HTR-8/SVneo (cell line): ENCODE measurements at places on chromosomes 4 and X.

DNA sequence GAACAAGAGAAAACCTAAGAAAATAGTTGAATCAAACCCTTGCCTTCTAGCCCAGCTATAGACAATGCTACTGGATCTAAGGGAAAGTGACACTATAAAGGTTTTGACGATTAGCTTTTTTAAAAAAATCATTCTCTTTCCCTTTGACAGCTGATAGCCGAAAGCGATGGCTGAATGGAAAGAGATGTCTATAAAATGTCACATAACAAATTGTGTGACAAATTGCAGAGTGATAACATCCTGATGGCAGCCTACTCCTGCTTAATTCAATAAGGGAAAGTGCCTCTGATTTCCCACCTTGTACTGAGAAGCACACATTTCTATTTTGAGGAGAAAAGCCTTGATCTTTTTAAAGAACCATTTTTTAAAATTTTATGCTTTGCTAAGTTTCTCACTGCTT, 114.5 kb downstream of the SORBS2 start:
- DNase-seq = no peak

DNA sequence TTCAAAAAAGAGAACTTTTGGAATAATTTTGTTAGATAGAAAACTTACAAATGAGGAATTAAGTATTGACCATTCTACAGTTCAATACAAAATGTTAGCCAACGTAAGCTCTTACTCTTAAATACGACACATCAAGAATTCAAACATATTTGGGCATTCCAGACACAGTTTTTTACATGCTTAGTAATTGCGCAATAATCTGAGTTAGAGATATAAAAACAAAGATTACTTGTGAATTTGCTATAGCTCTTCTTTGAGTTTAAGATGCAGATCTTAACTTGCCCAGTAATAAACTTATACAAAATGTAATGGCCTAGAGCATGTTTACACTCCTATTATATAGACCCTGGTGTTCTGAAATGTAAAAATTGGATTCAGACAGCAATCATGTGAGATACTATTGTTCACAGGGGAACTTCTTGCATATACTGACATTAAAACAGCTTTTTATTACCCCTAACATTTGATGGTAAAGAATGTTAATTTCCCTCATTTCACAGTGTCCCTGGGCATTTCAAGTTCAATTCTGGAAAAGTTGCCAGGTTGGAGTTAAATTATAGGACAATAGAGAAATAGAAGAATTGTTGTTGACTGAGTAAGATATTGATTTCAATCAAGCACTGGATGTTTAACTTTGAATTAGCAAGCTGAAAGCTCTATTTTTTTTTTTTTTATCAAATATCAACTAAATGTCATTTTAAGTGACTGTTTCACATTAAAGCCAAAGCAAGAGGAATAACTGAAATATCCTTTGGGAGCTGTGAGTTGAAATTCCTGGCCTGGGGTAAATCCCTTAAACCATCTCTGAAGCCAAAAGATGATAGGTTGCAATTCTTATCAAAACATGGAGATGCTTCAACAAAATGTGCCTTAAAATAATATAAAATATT, 910 bp downstream of the HPGDS start:
- no peak for DNase-seq

DNA sequence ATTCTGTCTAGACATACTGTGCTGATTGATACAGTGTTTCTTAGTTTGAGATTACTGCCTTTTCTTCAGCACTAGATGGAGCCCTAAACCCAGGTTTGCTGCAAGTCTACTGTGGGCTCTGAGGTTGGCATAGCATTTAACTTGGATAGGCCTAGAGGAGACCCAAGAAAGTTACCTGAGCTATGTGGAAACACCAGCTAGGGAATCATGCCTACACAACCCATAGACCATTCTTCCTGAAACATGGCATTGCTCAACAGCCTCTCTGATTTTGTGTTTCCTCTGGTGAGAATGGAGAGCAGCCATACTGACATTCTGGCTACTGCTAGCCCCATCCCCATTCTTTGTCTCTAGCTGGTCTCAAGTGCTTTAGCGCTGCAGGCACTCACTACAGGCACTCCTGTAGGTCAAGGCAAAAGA, 287.7 kb upstream of the PCDH18 start:
- peak; percentile 27 for DNase-seq

- DNase-seq = no peak
Observed at GRCh38 chr4:107692202-107692601, 27.8 kb downstream of the PAPSS1 start.

- DNase-seq = peak; percentile 42
Observed at GRCh38 chr4:53688186-53688790, 97.0 kb upstream of the LNX1 start.

DNA sequence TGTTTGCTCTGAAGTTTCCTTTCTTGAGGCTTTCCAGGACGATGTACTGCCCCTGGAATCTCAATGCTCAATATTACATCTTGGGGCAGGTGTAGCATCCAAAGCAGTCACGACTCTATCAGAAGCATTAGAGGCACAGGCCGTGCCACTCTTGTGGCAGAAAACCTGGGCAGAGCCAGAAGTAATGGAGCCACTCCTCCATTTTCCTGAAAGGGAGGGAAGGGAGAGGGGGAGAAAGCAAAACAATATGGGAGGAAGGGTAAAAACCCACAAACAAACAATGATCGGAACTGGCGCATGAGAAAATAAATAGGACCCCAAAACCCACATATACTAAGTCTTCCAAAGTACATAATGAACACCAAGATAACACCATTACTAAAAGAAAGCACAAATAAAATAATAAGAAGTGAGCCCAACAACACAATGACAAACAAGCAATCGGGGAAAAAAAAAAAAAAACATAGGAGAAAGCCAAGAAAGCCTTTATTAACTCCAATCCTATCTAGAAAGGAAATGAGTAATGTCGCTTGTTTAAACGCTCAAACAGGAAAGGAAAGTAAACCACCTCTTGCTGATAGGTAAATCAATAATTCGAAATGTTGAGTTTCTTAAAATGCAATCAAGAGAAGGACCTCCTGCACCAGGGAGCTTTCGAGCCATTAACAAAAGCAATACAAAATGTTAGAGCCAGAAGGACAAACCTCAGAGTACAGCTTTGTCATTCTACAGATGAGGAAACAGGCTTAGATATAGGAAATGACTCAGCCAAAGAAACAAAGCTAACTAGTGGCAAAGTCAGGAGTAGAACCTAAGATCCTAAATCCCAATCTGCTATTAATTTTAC, 117.4 kb downstream of the ATRX start:
- DNase-seq = peak; percentile 3

DNA sequence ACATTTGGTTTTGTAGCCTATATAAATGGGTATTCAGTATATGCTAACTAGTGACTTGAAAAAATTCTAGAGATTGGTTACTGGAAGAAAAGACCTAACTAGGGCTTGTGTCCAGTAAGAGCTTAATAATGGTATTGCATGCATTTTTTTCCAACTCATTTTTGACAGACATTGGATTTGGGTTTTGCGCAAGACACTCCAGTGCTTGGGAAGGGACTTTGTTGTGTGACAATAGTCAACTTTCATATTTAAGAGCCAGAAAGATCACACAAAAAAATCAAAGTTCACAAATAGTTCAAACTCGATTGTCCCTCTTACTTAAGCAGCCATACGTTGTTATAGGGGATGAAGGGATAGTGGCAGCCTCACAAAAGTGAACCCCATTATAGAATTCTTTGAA, 1.2 kb upstream of the HSD17B11 start:
- no peak for DNase-seq

- no peak for DNase-seq
Observed at GRCh38 chrX:17876135-17876534, 15.0 kb upstream of the RAI2 start.

- DNase-seq = no peak
Observed at GRCh38 chr4:159142241-159142640, 39.4 kb downstream of the RAPGEF2 start.

GRCh38 chr4:161642708-161643107, 521.1 kb downstream of the FSTL5 start:
- DNase-seq = no peak

GRCh38 chrX:22969411-22969810, 30.3 kb upstream of the DDX53 start:
- DNase-seq = no peak

- peak; percentile 19 for DNase-seq
Observed at GRCh38 chr4:110508827-110509710, 33.1 kb downstream of the ENPEP start.

GRCh38 chr4:140357868-140358267, 15.6 kb upstream of the SCOC start:
- DNase-seq = no peak

- DNase-seq = no peak
Observed at GRCh38 chr4:40238700-40239548, 42.1 kb downstream of the RHOH start.

DNA sequence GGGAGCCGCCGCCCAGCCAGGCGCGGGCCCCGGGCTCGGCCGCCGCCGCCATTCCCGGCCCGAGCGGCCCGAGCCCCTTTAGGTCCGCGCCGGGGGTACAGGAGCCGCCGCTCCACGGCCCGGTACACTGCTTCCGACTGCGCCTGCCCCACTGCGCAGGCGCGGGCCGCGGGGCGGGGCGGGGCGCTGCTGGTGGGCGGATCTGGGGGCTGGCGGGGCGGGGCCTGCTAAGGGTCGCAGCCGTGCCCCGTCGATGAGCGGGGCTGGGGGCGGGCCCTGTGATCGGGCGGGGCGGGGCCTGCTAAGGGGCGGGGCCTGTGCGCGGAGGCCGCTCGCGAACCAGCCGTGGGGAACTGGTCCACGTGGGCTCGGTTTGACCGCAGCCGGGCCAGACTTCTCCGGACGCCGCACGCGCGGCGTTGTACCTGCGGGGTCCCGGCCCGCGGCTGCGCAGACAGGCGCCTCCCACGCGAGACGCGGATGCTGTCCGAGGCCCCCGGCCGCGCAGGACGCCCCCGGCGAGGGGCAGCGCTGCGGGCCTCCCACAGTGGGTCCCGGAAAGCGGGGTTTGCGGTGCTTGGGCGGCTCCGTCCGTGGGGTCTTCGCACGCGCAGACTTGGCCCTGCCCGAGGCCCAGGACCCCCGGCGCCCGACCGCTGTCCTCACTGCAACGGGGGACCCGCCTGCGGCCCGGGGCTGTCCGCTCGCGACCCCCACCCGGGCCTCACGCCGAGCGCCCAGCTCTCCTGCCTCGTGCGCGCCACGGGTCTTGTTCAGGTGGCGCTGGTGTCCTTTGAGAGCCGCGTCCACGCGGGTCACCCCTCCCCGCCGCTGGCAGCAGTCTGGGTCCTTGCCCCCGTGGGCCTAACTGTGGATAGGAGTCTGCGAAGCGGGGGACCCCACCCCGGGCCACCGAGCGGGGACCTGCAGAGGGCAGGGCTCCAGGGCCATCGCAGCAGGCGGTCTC, at the start of gene DGKQ:
DGKQ (minus strand) TSS at position 139 of the 967 bp plus-strand sequence; CDS start at position 52, 87 bp downstream.
- peak; percentile 87 for DNase-seq

GRCh38 chr4:88101165-88101564, 57.3 kb downstream of the ABCG2 start:
- DNase-seq = no peak

- DNase-seq = no peak
Observed at GRCh38 chr4:7653510-7654369, 219.0 kb upstream of the PSAPL1 start.

DNA sequence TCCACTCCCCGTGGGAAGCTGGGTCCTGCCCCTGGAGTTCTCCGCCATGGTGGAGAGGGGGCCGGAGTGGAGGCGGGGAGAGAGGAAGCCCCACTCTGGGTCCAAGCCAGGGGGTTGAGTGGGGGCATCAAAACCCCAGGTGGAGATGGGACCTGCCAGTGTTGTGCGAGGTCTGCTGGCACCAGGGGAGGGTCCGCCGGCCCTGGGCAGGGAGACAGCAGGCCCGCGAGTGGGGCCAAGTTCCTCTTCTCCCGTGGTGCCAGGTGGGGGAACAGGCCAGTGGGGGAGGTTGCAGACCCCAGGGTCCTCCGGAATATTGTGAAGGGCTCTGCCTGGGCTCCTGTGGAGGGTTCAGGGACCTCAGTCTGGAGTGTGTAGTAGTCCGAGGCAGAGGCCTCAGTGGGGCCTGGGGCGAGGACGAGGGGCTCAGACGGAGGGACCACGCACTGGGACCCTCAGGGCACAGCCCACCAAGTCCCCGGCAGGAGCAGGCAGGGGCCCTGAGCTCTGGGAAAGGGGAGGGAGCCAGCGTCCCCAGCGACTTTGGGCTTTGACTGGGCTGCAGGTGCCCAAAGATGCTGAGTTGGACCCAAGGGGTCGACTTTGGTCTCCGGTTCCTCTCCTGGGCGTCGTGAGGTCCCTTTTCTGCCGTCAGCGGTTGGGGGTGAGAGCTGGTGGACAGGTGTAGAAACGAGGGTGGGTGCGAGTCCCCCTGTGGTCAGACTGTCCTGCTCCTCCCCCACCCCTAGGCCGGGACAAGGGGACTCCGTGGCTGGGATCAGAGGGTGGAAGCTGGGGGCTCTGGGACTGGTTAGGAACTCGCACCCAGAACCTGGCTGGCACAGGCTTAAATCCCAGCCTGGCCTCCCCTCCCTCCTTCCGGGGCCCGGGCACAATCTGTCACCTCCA, 43.8 kb upstream of the NKX1-1 start:
- DNase-seq = no peak

- DNase-seq = no peak
Observed at GRCh38 chr4:158513256-158513655, 8.4 kb upstream of the RXFP1 start.

DNA sequence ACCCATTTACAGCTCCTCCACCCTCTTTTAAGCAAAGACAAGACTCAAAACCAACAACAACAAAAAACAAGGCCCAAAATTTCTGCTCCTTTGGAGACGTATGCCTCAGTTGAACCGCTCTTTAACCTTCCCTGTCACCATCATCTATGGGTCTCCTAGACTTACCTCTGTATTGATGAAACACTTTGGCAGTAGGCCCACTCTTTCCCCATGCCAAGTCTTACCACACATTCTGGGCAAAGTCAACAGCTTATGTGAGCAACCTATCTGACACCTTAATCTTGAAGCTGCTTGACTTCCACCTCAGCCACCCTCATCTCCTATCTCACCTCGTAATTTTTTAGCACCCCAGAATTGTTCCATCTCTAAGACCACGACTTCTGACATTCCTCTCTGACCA, 99.7 kb upstream of the CXorf66 start:
- DNase-seq = no peak

DNA sequence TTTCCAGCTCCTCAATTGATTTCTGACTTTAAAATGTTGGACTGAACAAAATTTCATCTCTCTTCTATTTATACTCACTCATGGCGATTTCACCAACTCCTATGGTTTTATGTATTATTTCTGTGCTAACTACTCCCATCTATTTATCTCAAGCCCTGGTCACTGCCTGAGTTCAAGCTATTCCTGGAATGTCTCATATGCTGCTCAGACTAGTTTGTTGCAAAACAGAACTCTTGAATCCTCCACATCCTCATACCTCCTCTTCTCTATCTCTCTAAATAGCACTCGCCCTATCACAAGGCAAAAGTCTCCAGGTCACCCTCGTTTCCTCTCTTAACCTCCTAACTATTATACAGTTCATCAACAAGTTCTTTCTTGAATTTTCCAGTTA, 19.0 kb upstream of the DDX60 start:
- DNase-seq = no peak

GRCh38 chr4:17876943-17877342, 66.2 kb downstream of the NCAPG start:
- no peak for DNase-seq
